Panc1 (cell line): ENCODE measurements at places on chromosomes 1 and 21.
A peak's percentile ranks its signal among the peaks of the same experiment; 100 is the strongest.

- DNase-seq: no peak
Measured at GRCh38 chr1:18712252-18712600, 81.6 kb downstream of the PAX7 start.

DNA sequence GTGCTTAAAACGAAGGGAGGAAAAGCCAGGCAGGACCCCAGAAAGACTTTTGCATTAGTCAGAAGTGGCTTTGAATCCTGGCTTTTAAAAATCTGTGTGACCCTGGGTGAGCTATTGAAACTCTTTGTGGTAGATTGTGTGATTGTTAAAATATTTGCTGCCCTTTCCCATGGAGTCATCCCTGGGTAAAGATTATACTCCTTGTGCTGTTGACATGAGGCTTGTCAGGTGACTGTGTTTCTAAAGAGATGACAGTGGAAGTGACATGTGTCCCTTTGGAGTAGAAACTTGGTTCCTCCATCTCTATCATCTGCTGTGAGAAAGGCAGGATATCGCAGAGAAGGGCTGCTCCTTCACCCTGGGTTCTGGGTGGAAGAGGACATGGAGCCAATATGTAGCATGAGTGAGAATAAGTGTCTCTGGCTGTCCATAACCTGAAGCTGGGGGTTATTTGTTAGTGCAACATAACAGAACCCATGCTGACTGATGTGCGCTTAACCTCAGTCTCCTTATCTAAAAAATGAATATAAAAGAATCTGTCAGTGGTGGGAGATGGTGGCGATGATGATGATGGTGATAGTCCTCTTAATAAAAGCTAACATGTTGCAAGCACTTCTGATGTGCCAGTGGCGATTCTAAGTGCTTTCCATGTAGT, 187.6 kb downstream of the RHOU start:
- no peak for DNase-seq

DNA sequence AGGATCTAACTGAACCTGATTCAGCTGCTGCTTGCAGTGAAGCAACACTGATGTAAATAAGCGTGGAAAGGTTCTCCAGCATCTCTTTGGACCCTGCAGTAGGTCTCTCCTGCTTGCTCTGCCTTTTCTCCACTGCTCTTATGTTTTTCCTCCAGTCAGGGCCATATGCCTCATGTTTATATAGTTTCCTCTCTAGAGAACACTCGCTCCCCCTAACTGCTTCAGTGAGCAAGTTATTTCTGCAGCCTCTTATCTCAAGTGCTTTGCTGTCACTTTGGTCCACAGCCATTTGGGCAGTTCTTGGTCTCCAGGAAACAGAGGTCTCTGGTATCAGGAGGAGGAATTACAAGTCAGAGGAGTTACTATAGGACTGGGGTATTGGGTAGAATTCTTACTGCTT, 5.3 kb downstream of the PRUNE1 start:
- no peak for DNase-seq

- DNase-seq: no peak
Measured at GRCh38 chr1:60894130-60894529, 188.2 kb upstream of the NFIA start.

DNA sequence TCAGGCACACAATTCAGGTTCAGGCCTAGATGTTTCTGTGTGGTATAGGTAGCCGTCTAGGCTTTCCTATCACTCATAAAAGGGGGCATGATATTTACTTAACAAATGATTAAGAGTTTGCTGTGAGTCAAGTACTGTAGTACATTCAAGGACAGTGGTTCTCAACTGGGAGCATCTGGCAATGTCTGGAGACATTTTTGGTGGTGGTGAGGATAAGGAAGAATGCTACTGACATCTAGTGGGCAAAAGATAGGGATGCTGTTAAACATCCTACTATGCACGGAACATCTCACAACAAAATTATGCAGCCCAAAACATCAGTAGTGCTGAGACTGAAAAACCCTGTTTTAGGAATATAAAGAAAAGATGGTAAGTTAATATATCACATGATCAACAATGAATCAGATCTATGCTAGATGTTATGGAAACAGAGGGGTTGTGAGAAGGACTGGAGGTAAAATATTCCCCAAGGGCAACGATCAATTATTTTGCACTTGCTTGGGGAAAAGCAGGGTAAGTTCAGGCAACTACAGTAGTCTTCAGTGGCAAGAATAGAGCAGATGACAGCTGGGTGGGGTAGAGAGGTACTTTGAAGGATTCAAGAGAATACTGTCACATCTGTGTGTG, 4.9 kb downstream of the DNTTIP2 start:
- DNase-seq: peak; percentile 13

- no peak for DNase-seq
Measured at GRCh38 chr21:26116456-26117011, 54.0 kb downstream of the APP start.
